ENCODE measurements at places on chromosomes 1 and 21.

GRCh38 chr1:186670297-186671135 lies 9.7 kb downstream of the PTGS2 start:
- DNase-seq: no peak

DNA sequence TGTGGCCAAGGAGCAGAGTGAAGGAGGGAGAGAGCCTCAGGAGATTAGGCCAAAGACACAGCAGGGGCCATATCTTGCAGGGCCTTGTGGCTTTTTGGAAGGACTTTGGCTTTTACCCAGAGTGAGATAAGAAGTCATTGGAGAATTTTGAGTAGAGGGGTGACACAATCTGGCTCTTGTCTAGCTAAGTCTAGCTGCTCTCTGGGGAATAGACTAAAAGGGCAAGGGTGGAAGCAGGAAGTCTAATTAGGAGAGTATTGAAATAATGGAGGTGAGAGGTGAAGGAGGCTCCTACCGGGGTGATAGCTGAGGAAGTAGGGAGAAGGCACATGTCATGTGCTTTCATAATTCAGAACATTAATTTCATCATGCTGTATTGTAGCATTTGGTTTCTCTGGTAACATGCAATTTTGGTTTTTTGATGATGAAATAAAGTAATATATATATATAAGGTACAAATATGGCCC lies 34.3 kb upstream of the KCNA3 start:
- no peak for DNase-seq

GRCh38 chr1:201877877-201878401 lies 10.8 kb upstream of the SHISA4 start:
- peak; percentile 73 for DNase-seq

DNA sequence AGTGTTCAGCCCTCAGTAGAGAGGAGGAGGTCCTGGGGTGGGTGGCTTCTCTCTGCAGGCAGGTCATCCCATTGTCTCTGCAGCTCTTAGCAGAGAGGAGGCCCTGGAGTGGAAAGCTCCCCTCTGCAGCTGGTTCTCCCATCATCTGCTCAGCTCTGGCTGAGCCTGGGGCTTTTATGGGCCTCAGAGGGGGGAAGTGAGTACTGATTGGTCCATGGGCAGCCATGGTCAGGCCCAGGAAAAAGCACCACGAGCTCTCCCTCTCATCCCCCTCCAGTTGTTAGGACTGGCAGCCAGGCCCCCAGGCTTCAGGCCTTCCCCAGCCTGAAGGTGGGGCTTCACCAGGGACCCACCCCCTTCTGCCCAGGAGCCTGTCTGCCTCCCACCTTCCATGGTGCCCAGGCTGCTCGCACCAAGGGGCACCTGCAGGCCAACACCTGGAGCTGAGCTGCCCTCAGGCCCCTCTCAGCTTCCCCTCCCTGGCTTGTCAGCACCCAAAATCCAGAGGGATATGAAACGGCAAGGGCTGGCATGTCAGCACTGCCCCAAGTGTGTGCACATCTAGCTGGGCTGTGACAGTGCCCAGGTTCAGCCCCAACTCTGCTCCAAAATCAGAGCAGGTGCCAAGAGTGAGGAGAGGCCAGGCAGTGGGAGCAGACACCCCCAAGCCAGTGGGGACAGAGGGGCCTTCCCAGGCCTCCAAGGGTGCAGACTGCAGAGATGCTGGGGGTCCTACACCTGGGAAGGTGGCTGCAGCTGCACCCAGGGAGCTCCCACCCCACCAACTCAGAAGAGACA lies 449.0 kb downstream of the MATN1 start:
- DNase-seq: no peak

DNA sequence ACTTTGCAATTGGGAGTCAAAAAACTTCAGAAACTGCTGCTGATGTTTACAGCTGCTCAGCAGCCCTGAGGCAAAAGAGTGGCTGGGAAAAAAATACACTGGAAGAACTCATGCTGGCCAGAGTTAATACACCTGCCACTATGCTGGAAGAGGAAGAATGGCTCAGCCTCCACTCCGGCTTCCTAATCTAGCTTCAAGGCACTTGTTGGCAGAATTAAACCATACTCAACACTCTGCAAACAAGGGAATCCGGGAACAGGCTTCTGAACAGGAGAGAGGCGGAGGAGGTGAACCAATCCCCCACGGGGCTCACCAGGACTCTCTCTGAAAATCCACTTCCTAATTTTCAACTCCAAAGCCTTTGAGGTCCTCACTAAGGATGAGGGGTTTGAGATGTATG lies 120.1 kb downstream of the CCDC185 start:
- no peak for DNase-seq

DNA sequence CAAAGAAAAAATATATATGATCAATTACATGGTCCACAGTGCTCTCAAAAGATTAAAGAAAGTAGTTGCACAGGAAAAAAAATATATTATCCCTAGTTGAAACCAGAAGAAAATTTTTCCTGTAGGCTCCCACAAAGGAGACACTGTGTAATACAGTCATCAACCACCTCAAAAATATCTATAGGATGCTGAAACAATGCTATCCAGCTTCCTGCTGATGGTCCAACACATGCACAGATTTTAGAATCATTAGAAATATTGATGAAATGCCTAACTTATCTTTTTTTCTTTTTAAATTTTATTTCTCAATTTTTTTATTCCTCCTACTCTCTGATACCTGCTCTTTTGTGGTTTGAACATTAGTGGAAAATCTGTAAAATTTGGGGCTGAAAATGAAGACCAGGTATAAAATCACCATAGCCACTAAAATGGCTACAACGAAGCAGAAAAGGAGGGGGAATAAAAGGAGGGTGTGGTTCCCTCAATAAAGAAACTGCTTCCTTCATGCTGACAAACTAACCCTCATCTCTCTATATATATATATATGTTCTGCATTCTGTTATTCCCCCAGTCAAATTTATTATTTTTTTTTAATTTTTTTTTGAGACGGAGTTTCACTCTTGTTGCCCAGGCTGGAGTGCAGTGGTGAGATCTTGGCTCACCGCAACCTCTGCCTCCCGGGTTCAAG lies 28.3 kb upstream of the FBXO28 start:
- no peak for DNase-seq

DNA sequence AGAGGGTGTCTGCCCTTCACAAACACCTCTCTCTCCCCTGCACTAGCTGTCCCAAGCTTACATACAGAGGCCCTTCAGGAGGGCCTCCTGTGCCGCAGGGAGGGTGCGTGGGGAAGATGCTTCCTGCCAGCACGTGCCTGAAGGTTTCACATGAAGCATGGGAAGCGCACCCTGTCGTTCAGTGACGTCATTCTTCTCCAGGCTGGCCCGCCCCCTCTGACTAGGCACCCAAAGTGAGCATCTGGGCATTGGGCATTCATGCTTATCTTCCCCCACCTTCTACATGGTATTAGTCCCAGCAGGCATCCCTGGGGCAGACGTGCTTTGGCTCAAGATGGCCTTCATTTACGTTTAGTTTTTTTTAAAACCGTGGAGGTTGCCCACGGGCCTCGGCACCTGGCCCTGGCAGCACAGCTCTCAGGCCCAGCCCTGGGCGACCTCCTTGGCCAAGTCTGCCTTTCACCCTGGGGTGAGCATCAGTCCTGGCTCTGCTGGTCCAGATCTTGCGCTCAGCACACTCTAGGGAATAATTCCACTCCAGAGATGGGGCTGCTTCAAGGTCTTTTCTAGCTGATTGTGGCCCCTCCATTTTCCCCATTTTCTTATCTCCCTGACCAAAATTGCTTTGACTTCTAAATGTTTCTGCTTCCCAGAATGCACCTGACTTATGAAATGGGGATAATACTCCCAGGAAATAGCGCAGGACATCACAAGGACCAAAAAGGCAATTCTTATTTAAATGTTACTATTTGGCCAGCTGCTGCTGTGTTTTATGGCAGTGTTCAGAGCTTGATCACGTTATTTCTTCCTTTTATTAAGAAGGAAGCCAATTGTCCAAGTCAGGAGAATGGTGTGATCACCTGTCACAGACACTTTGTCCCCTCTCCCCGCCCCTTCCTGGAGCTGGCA lies 6.1 kb downstream of the NPPA start:
- DNase-seq: no peak

- peak; percentile 56 for DNase-seq
Measured at GRCh38 chr1:48026275-48026674, 29.1 kb upstream of the TRABD2B start.

DNA sequence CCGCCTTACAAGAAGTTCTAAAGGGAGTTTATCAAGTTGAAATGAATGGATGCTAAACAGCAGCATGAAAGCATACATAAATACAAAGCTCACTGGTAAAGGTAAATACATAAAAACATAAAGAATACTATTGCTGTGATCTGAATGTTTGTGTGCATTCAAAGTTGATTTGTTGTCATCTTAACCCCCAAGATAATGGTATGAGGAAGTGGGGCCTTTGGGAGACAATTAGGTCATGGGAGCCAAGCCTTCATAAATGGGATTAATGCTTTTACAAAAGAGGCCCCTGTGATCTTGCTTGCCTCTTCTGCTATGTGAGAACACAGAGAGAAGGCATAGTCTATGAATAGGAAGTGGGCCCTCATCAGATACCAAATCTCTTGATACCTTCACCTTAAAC lies 209.0 kb upstream of the SAMSN1 start:
- no peak for DNase-seq

- DNase-seq: peak; percentile 77
Measured at GRCh38 chr1:39720094-39720999, 18.3 kb upstream of the PPIE start.

DNA sequence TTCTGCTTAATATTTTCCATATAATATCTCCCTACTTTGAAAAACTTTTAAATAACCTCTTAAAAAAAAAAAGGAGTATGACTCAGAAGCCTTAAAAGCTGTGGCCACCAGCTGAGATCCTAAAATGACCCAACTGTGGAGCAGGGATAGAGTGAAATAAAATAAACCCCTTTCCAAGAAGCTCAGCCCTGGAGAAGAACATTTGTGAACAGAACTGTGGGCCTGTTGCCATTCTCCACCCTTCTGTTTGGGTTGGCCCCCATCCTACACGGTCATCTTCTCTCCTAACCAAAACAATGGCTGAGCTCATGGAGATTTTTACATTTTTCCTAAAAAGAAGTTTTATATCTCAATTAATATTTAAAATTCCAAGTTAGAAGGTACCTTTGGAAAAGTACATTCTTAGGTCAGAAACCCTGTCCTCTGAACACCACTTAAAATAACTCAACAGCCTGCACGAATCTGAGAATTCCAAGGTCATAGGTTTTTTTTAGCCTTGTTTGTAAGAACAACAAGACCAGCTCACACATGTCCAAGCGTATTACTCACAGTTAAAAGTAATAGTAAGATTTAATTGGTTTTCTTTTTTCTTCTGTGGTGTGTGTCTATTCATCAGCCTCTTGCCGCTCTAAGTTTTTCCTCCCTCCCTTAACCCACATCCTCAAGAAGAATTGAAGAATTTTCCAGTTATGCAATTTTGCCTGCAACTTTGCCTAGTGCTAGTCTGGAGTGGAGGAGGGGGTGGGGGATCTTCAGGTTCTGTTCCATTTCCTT lies 107.7 kb upstream of the ERRFI1 start:
- DNase-seq: no peak

DNA sequence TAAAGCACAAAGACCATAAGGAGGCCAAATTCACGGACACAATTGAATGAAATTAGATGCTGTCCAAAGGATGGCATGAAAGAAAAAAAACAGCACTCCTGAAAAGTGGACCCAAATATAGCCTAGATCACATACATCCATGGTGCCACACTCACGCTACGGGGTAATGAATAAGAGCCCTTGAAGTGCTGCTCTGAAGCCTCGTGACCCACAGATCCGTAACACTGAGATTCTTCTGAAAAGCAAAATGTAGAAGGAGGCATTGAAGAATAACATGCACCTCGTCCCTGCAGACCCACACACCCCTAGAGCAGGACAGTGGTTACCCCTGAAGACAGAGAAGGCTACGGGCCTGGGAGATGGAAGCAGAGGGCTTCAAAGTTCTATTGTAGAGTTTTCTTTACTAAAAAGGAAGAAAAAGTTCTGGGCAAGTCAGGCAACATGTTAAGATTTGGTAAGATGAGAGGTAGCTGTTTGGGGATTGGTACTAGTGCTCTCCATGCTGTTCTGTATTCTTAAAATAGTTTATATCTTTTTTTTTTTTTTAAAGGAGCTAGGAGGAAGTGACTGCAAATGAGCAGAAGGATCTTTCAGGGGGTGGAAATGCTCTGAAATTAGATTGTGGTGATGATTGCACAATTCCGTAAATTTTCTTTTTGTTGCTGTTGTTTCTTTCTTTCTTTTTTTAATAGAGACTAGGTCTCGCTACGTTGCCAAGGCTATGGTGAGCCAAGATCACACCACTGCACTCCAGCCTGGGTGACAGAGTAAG lies 4.1 kb upstream of the ITGB2 start:
- DNase-seq: no peak

All from hepatocyte (in vitro differentiated cells).